ENCODE measurements at places on chromosomes 7 and 10. TPM values are rescaled to one million over a fixed set of nuclear protein-coding genes. Genes with fewer than 3 reads are reported as not detected.
A peak's percentile ranks its signal among the peaks of the same experiment; 100 is the strongest.

GRCh38 chr7:49927631-49928030 is 154.2 kb downstream of the VWC2 start:
- H3K27ac ChIP-seq, result no peak overlapping the region
- H3K36me3 ChIP-seq, result no peaks in the 10 kb centered on the region
- no peak overlapping the region for H3K4me3 ChIP-seq
- H3K27me3 ChIP-seq, result no peaks in the 10 kb centered on the region
- no peaks in the 10 kb centered on the region for H3K4me1 ChIP-seq

DNA sequence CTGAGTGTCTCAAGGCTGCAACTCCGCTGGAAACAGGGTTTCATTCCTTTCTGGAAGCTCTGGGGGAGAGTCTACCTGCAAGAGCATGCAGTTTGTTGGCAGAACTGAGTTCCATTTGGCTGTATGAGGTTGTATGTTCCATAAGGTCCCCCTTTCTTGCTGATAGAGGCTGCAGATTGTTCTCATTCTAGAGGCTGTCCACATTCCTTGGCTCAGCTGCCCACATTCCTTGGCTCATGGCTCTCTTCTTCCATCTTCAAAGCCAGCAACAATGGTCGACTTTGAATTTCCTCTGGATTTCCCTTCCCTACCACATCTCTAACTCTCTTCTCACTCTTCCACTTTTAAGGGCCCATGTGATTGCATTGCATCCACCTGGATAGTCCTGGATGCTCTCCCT is 147.3 kb upstream of the CDCA7L start:
- H3K4me1 ChIP-seq, result no peaks in the 10 kb centered on the region
- H3K27ac ChIP-seq, result no peak overlapping the region
- no peak overlapping the region for H3K4me3 ChIP-seq
- DNase-seq, result no peak
- no peaks in the 10 kb centered on the region for H3K36me3 ChIP-seq
- H3K27me3 ChIP-seq, result no peaks in the 10 kb centered on the region

DNA sequence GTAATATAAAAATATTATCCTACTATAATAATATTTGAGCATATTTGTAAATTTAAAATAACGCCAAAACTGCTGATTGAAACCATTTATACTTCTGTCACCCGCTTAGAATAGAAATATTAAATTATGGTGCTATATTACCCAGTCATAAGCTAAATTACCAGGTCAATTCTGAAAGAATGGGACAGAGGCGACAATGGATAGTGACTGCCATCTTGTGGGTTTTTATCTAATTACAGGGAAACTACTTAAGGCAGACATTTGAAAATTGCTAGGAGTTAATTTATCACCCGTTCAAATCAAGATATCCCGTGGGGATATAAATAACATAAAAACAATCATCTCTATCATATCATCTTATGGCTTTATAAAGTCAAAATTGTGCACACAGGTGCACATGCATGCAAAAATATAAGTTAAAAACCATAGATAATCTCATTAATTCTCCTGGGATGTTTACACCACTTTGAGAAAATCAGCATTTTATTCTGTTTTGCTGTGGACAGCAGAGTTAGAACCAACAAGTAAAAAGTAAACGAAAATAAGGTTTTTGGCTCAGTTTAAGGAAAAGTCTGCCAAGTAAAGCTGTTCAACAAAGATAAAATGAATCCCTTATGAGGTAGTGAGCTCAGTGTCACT is 41.3 kb upstream of the HPSE2 start:
- DNase-seq, result peak; percentile 45
- H3K4me3 ChIP-seq, result no peak overlapping the region
- H3K27ac ChIP-seq, result no peak overlapping the region
- H3K4me1 ChIP-seq, result no peaks in the 10 kb centered on the region

DNA sequence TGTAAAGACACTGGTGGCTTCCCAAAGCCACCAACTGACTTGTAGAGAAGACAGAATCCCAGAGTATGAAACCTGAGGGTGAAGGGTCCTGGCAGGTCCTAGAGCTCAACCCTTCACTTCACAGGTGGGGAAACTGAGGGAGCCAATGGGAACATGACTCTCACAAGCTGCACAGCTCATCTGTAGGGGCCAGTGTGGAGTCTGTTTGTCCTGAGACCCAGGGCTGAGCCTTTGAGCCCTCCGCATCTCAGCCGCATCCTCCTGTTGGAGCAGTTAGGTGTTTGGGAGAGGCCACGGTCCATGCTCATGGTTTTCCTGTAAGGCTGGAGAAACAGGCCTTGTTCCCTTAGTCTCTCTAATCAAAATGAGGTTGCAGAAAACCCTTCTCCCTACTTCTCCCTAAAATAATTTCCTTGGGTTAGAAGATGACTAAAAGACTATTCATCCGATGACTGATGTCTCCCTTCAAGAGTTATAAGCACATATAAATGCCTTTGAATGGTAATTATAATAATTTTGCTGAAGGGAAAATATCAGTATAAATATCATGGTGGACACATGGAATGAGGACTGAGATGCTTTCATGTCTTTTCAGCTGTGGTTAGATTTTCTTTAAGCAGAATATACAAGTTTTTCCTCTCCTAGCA is 10.3 kb downstream of the HTRA1 start:
- no peak for DNase-seq
- no peak overlapping the region for H3K4me3 ChIP-seq
- peaks cover 20% of the 10 kb centered on the region for H3K4me1 ChIP-seq
- H3K27me3 ChIP-seq, result peaks cover 7% of the 10 kb centered on the region

- no peak overlapping the region for H3K4me3 ChIP-seq
- H3K27ac ChIP-seq, result no peak overlapping the region
- DNase-seq, result no peak
- H3K27me3 ChIP-seq, result no peaks in the 10 kb centered on the region
Measured at GRCh38 chr7:23618241-23618640, 21.1 kb downstream of the CCDC126 start.

DNA sequence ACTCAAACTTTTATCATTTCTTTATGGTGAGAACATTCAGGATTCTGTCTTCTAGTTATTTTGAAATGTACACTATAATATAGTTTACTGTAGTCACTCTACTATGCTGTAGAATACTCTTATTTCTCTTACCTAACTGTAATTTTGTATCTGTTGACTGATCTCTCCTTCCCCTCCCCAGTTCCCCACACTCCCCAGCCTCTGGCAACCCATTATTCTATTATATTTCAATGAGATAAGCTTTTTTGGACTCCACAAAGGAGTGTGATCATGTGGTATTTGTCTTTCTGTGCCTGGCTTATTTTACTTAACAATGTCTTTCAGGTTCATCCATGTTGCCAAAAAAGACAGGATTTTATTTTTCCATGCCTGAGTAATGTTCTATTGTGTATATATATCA is 71.4 kb upstream of the DYNC1I1 start:
- no peak overlapping the region for H3K27ac ChIP-seq
- no peak for DNase-seq
- peaks cover 3% of the 10 kb centered on the region for H3K27me3 ChIP-seq
- no peaks in the 10 kb centered on the region for H3K36me3 ChIP-seq
- no peaks in the 10 kb centered on the region for H3K4me1 ChIP-seq

GRCh38 chr10:35848412-35848811 is 206.3 kb upstream of the FZD8 start:
- H3K36me3 ChIP-seq, result no peaks in the 10 kb centered on the region
- no peak for DNase-seq
- H3K27ac ChIP-seq, result no peak overlapping the region

- no peaks in the 10 kb centered on the region for H3K36me3 ChIP-seq
- DNase-seq, result no peak
- H3K27me3 ChIP-seq, result no peaks in the 10 kb centered on the region
Measured at GRCh38 chr10:6999232-6999925, 411.5 kb downstream of the SFMBT2 start.

GRCh38 chr10:73032536-73032935 is 64.1 kb downstream of the P4HA1 start:
- H3K4me3 ChIP-seq, result no peak overlapping the region
- H3K4me1 ChIP-seq, result peaks cover 26% of the 10 kb centered on the region

DNA sequence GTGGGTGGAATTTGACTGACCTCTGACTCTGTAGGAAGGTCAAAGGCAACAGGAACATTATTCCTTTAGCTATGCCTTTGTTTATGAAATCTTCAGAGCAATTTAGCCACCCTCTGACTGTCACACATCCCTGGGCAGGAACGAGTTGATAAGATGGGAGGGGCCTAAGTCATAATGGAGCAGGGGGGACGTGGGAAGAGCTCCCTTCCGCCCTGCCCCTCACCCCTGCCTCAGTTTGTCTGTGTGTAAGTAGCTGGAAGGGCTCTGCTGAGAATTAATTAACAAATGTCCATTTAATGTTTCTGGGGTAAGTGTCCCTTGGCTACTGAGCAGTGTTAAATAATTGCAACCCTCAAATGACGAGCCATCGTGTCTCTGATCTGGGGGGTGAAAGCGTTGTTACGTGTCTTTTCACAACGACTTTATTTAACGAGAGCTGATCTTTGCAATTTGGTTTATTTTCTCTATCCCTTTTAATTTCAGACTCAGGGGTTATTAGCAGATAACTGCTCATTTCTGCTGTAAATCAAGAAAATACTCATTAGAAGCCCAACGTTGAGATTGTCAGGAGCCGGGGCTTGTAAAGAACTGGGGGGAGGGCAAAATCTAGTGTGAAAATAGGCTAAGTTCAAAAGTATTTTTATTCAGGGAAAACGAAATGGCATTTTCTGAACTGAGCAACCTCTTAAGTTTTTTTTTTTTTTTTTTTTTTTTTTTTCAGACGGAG is 12.5 kb upstream of the UNCX start:
- peaks cover 100% of the 10 kb centered on the region for H3K27me3 ChIP-seq

DNA sequence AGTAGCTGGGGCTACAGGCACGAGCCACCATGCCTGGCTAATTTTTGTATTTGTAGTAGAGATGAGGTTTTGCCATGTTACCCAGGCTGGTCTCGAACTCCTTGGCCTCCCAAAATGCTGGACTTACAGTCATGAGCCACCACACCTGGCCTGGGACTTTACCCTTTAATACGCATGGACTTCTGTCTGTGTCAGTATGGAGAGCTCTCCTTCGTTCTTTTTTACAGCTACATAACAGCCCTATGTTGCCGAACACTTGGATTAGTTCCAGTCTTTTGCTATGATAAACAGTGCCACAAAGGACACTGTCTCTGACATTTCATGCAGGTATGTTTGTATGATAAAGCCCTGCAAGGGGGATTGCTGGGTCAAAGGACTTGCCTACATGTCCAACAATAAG is 10.9 kb upstream of the OAT start:
- H3K27ac ChIP-seq, result no peak overlapping the region
- no peak overlapping the region for H3K4me3 ChIP-seq
- DNase-seq, result no peak
- no peaks in the 10 kb centered on the region for H3K27me3 ChIP-seq

The PTF1A gene
- not detected for total RNA-seq

The INHBA gene
- 0.09 TPM for total RNA-seq

The LEP gene
- total RNA-seq, result not detected
